ENCODE measurements at places on chromosomes 3 and 15.

DNA sequence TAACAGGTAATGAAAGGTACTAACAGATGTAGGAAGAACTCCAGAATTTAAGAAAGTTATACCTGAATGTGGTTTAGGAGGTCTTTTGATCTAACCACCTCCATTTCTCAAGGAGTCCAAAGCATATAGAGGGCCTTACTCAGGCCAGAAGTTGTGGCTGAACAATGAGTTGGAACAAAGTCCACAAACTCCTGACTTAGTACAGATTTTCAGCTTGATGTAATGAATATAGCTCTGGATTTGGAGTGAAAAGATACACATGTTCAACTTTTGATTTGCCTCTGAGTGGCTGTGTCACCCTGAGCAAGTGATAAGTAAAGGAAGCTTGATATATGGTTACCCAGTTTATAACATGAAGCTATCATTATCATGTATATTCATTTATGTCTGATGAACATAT, 390.1 kb downstream of the LPP start:
- DNase-seq: no peak

- no peak for DNase-seq
Measured at GRCh38 chr15:38547255-38547997, 17.2 kb downstream of the RASGRP1 start.

GRCh38 chr3:157103280-157103679, 56.7 kb downstream of the CCNL1 start:
- DNase-seq: no peak

DNA sequence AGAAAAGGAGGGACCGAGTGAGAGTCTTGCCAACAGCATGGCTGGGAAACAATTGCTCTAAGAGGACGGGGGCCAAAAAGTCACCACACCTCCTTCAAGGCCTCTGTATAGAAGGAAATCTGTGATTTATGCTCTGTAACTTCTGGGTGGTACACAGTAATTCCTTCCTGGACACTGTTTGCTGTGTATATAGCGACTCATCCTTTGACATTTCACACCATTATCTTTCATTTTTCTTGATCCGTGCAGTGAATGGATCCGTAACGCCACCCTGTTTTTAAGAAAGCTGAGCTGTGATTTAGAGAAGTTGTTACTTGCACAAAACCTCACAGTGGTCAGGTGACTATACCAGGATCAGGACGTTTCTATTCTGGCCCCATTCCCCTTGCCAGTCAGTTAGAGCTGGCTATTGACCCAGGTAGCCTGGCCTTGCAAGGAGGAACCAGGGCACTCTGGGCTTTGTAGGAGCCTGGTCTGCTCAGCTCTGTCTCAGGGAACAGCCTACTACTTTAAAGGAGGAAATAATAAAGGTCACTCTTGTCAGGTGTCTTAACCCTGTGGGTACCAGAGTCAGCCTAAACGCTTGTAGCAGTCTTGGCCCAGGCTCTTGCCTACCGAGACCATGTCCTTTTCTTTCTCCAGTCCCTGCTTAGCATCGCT, 86.5 kb upstream of the MYZAP start:
- no peak for DNase-seq

GRCh38 chr15:91234759-91235158, 134.7 kb downstream of the SV2B start:
- DNase-seq: no peak

DNA sequence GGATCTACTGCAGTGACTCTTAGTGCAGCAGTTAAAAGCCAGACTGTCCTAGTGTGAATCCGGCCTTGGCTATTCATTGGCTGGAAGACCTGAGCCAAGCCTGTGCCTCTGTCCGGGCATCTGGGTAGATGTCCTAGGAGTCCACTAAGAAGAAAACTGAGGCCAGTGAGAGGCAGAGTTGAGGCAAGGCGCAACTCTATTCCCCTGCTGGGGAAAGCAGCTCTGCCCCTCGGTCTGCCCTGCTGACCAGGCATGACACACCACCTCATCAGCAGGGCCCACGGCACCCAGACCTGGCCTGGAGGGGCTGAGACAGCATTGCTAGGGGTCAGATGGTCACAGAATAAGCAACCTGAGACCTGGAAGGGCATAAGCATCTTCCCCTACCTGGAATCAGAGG, 46.7 kb upstream of the ABHD2 start:
- DNase-seq: no peak

DNA sequence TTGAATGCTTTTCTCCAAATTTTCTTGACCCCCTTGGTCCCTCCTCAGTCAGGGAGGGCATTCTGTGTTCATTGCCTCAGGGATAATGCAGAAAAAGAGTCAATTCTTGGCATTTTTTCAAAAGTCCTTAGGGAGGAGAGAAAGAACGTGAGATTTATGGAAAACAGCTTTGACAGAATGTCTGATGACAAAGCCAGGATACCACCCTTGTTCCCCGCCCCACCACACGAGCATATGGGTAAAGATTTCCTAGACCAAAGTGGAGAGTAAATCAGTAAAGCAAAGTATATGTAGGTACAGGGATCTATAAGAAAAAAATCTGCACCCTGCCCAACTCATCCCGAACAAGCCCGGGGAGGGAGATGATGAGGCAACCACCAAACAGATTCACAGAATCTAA, 11.2 kb downstream of the SRGAP3 start:
- no peak for DNase-seq

- no peak for DNase-seq
Measured at GRCh38 chr3:156144060-156144459, 23.7 kb downstream of the KCNAB1 start.

DNA sequence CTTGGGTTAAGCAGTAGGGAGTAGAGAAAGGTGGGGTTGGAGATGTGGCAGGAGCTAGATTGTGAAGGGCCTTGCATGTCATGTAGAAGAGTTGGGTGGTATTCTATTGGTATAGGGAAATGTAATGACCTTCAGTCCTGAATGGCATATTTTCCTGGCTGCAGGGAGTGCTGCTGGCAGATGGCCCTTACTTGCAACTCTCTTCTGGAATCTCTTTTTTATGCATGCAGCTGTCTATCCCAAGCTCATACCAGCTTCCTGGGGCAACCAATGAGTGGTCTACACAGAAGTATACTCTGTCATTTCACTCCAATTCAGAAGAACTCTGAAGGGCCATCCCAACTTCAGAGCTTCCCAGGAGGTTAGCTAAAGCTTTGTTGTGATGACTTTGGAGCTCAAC, 144.7 kb upstream of the ANKRD28 start:
- DNase-seq: no peak

- DNase-seq: no peak
Measured at GRCh38 chr3:122621112-122621511, 43.7 kb downstream of the PARP15 start.

- DNase-seq: no peak
Measured at GRCh38 chr15:90801803-90802202, 66.6 kb upstream of the FURIN start.
